ENCODE measurements at places on chromosomes 5 and 9.

- no peak for DNase-seq
Measured at GRCh38 chr9:136847826-136848392, 1.3 kb upstream of the PHPT1 start.

DNA sequence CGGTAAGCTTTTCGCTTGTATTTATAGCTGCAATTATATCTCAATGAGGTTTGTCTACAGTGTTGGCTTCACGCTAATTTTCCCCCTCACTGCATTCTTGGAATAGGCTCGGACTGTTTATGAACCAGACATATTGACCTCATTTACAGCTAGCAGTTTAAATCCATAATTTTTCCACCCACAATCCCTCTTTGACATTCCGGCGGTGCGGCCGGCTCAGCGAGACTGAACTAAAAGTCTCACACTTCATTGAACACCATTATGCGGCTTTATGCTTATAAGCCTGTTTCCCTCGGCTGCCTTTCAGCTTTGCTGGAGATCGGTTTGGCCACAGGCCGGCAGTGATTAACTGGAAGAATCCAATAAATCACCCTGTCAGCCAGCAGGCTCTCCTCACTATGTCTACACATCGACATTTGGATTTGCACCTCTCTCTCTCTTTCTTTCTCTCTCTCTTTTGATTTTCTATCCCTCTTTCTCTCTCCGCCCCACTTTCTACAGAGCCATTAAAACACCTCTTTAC lies 315.0 kb upstream of the TLE4 start:
- DNase-seq = peak; percentile 18

- no peak for DNase-seq
Measured at GRCh38 chr5:133727636-133728035, 115.3 kb upstream of the FSTL4 start.

GRCh38 chr9:124652203-124652602 lies 118.9 kb downstream of the NR6A1 start:
- no peak for DNase-seq

DNA sequence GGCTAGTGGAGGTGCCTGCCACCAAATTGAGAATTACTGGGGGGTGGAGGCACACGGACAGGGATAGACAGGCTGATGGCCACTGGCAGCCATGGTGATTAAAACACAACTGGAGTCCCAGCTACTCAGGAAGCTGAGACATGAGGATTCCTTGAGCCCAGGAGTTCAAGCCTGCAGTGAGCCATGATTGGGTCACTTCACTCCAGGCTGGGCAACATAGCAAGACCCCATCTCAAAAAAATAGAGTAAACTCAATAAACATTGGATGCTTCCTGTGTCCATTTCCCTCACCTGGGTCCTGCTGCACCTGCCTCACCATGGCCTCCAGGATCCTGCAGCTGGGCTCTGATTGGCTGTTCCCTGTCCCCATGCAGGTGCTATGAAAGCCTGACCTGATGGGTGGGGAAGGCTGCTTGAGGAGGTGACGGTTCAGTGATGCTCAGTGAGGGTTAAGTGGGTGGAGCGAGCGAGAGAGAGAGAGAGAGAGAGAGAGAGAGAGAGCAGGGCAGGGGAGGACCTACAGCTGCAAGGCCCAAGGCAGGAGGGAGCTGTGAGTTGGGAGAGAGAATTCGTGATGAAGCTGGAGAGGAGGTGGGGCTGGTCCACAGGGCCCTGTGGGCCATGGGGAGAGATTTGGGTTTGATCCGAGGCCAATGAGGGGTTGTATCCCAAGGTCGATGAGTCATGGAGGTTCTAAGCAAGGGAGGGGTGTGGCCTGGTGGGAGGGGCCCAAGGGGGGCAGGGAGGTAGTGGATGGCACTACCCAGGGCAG lies 36.7 kb upstream of the FUBP3 start:
- no peak for DNase-seq

- no peak for DNase-seq
Measured at GRCh38 chr5:78889369-78890140, 95.6 kb downstream of the ARSB start.

GRCh38 chr5:66717455-66718373 lies 121.5 kb downstream of the MAST4 start:
- no peak for DNase-seq

DNA sequence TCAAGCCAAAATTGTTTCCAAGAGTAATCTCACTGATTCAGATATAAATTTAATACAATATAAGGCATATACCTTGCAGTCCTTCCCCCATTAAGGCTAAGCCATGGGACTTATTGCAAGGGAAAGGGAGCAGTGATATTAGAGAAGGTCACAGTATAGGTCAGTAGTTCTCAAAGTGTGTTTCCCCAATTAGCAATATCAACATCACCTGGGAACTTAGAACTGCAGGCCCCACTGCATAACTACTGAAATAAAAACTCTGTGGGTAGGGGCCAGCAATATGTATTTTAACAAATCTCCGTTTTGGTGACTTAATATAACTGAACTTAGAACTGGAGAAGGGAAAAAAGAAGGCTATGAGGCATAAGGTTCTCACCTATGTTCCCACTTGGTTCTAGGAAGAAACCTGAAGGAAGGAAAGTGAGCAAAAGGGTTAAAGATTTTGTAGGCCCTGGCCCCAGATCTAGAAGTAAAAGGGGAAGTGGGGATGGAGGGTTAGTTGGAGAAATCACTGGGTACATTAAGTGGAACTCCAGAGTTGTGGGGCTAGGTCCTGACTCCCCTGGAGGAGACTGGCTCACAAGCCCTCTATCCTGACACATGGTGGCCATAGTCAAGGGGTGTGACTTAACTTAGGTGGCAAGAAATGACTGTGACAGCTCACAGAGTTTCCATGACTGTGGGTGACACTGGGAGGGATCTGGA lies 40.7 kb downstream of the WDR36 start:
- DNase-seq = no peak

DNA sequence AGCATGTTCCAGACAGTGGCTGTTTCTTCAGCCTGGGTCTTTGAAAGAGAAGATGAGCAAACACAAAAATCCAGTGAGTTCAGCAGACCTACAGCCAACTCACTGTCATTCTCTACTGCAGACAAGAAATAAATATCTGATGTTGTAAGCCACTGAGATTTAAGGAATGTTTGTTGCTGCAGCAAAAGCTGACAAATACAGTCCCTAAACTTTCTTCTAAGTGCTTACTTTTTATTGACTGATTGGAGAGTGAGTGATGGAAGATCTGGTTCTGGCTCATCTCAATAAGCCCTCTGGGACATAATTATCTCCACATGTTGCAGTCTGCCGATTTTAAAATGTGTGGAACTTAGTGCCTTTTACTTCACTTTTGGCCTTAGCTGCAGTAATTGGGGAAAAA lies 69.9 kb upstream of the LMNB1 start:
- DNase-seq = no peak

- DNase-seq = no peak
Measured at GRCh38 chr5:40734986-40735385, 20.8 kb downstream of the TTC33 start.

DNA sequence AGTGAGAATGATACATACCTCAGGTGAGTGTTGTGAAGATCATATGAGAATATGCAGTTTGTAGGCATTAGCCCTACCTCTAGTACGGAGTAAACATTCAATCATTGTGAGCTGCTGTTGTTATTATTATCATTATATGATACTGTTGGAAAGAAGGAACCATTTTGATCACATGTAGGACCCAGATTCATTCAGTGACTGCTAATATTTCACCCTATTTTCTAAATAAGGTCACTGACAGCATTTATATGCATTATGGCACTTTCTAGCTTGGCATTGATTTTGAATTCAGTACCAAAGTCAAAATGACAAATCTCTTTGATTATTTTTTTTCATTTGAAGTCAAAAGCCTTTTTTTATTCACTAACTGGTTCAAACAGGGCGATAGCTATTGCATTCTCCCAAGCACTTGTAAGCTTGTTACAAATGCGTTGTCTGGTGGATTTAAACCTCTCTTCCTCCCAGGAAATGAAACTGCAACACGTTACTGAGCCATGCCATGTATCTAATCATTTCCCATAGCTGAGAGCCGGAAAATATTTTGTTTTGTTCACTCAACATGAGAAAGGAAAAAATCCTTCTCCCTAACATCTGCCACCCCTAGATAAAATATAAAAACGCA lies 320.8 kb upstream of the SGCD start:
- DNase-seq = no peak

GRCh38 chr9:81628897-81629296 lies 60.5 kb downstream of the TLE1 start:
- DNase-seq = no peak

DNA sequence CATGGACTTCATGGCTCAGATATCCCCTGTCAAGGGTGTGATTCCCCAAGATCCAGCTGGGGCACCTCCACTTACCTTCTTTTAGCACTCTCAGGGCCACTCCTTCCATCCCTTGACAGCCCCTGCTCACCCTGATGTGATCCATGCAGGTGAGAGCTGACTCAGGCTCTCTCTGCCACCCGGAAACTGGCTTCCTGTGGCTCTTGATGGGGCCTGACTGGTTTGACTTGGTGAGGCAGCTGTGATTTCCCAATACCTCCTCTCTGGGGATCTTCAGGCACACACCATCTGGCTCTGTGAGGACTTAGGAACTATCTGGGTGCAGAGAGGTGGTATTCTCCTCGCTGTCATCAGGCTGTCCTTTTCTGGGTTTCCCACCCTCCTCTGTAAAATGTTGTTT lies 7.9 kb upstream of the FAT2 start:
- no peak for DNase-seq

DNA sequence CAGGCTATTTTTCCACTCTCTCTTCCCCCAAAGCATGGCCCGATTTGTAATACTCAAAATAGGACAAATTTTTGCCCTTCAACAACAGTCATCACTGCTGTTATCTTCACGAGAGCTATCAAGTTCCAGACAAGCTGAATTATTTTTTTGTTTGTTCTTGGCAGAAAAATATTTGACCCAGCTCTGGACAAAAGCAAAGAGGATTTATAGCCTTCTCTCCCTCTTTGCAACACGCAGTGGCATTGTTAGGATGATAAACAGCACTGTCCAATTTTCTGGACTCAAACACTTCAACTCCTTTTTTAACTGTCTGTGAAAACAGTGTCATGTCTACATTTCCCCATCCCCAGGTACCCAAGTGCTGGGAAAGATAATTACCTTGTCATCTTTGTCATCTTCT lies 160.3 kb downstream of the SLF1 start:
- DNase-seq = no peak

- no peak for DNase-seq
Measured at GRCh38 chr5:59130431-59130830, 547.6 kb downstream of the RAB3C start.

DNA sequence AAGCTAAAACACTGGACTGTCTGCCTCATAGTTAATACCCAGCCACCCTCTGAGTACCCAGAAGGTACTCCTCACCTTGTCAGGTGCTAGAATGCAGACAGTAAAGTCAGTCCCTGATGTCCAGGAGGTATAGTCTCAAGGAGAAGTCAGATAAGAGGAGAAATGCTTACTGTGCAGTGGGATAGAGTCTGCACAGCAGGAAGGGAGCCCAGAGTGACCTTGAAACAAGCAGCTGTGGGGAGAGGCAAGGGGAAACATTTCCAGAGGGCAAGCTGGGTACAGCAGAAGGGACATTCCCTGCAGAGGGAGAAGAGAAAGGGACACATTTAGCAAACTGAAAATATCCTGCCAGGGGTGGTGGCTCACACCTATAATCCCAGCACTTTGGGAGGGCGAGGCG lies 122.7 kb downstream of the GCNT1 start:
- no peak for DNase-seq

DNA sequence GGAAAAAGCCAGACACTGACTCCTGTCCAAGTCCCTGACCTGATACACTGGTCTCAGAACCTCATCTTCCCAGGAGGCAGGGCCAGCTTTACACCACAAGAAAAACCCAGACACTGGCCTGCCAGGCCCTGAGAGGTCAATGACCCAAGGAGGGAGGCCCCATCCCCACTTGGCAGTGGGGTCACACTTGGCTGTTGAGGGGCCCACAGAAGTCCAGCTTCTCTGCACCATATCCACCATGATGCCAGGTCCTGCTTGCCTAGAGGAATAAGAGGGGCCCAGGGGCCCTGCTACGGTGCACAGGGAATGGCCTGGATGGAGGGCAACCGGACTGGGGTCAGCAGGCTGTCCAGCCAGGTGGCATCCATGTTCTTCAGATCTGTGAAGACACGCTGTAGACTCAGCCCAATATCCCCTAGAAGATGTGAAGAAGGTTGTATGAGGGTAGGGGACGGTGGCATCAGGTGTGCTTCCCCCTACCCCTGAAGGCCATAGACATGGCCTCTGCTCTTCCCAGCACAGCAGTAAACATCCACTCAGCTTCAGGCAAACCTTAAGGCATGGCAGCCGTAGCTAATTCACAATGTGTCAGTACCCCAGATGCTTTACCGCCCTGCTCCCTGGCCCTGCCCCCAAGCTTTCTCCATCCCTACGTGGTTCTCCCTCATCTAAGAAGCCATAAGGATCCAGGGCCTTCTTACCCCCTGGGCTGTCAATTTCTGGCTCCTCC lies 6.7 kb downstream of the IRF1 start:
- no peak for DNase-seq

DNA sequence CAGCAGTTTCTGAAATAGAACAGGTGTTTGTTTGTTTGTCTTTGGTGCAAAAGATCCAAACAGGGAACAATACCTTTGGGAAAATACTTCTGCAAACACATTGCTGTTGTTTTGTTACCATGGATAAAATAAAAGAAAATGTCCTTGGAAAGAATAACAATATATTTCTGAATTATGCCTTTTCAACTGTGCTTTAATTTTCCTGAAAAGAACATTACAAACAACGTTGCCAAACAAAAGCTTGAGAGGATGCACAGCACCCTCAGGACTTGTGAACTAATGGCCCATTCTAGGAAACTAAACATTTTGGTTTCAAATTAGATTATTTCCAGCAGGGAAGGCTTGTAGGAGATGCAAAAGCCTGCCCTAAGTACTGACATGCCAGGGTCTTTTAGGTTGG lies 967.2 kb downstream of the TLE4 start:
- DNase-seq = no peak

- no peak for DNase-seq
Measured at GRCh38 chr5:34487956-34488355, 168.2 kb upstream of the RAI14 start.

DNA sequence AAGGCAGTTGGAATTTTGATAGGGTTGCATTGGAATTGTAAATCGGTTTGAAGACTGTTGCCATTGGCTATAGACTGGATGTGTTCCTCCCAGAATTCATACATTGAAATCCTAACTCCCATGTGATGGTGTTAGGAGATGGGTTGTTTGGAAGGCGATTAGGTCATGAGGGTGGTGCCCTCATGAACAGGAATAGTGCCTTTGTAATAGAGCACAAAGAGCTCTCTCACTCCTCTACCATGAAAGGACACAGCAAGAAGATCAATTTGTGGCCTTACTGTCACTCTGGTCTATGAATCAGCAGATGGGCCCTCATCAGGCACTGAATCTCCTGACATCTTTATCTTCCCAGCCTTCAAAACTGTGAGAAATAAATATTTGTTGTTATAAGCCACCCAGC lies 133.2 kb downstream of the PARP8 start:
- no peak for DNase-seq

- DNase-seq = no peak
Measured at GRCh38 chr9:100989731-100990130, 38.8 kb upstream of the PLPPR1 start.

DNA sequence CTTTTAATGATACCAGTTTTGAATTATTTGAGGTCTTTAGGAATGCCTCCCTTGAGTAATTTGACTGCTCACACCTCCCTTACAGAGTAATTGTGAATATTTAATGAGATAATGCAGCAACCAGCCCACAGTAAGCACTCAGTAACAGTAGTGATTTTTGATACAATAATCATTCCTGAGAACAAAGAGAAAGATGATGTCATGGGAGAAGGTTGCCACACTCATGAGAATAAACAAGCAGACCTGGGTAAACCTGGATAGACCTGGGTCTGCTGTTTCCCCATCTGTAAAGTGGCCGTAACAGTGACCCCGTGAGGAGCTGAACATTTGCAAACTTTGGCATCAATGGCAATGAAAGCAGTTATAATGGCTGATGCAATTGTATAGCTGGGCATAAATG lies 4.2 kb downstream of the C1QTNF2 start:
- DNase-seq = no peak

Measured in Ammon's horn (tissue), 1 donor.